ENCODE measurements at places on chromosomes 3 and 15.

DNA sequence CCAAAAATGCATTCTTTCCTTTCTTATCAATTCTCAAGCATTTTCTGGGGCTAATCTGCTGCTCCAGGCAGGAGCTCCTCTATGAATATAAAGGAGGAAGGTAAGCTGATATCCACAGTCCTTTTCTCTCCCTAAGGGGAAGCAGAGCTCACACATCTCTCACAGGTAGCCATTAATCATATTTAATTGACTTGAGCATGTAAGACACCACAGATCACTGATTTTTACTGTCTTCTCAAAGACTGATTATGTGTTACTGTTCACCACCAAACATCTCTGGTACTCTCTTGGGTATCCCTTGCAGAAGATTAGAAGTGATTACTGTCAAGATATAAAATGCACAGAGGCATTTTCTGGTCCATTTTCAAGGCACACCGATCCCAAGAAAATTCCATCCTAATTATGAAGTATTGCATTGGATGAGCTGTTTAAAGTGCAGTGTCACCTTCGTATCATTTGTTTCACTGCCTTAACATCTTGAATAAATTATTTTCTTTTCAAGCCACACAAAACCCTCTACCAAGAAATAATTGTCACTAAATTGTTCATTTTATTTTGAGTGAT, 100.7 kb downstream of the ARPP21 start:
- DNase-seq, result no peak

DNA sequence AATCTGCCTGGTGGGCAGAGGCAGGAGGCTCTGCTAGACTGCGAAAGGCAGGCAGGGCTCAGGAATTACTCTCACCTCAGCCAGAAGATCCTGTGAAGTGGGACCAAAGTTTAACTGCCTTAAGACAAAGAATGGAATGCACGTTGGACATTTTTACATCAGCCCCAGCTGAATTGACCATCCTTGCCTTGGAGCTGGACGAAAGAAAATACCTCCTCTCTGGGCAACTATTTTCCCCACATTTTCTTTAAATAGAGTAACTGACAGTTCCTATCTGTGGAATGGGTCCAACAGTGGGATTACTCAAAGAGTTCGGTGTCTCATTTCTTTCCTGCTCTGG, 28.7 kb downstream of the ARID3B start:
- no peak for DNase-seq

GRCh38 chr3:171116824-171117395, 90.4 kb upstream of the SLC2A2 start:
- DNase-seq, result no peak

DNA sequence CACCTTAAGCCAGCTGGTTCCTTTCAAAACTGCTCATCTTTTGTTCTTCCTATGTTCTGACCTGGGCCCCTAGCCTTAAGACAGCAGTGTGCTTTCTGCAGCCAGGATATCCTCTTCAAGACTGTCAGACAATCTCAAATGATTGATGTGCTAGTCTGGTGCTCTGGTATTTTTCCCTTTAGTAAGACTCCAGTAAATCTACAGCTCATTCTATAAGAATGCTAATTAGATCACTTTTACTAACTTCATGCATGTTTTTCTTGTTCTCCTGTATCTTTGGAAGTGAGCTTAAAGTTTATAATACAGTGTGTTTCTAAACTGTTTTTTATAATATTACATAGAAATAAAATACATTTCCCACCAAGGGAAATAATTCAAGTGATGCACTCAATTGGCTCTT, 220.9 kb upstream of the NANOGP8 start:
- no peak for DNase-seq

DNA sequence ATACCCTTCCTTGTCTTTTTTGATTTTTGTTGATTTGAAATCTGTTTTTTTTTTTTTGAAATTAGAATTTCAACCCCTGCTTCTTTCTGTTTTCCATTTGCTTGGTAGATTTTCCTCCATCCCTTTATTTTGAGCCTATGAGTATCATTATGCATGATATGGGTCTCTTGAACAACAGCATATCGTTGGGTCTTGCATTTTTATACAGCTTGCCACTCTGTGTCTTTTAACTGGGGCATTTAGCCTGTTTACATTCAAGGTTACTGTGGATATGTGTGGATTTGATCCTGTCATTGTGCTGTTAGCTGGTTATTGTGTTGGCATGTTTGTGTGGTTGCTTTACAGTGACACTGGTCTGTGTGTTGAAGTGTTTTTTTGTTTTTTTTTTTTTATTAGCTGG, 99.7 kb upstream of the P3H2 start:
- no peak for DNase-seq

GRCh38 chr15:47717036-47717612, at the start of gene SEMA6D:
TSS of gene SEMA6D (plus strand) at chr15:47717505. CDS start at chr15:47759799, 42,294 bp downstream.
- no peak for DNase-seq

DNA sequence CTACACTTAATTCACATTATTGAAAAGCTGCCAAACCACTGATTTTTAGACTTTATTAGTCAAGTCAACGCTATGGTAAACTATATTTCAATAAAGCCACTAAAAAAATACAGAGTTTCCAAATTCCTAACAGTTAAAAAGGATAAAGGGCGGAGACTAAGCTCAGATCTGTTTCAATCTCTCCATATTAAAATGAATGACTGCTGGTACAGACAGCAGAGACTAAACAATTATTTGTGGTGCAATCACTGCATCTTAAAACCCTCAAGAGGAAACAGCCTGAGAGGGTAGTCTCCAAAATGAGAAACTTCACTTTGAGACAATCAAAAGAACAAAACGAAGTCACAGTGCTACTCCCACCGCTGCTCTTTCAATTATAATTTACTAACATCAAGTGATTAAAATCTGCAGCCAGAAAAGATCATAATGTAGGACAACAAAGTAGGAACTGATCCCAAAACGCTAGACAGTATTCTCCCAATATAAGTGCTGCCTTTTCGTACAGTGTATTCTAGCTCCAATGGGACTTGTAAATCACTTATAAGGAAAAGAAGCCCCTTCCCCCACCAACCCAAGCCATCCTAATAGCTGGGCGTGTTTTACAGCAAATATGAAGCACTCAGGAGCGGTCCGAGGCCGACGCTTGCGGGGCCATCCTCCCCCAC, 1.2 kb downstream of the UBP1 start:
- no peak for DNase-seq

DNA sequence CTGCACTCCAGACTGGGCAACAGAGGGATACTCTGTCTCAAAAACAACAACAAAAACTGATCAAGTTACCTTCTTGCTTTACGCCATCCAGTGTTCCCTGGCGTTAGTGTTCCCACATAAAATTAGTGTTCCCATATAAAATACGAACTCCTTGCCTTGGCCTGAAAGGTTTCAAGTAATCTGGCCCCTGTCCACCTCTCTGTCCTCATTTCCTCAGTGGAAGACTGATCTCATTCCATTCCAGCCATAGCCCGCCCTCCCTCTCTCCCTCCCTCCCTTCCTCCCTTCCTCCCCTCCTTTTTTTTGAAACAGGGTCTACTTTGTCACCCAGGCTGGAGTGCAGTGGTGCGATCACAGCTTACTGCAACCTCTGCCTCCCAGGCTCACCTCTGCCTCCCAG, 2.8 kb upstream of the CAND2 start:
- DNase-seq, result no peak

GRCh38 chr15:70469651-70470555, 293.5 kb downstream of the UACA start:
- DNase-seq, result no peak

- DNase-seq, result no peak
Observed at GRCh38 chr3:123447749-123448517, 957 bp downstream of the ADCY5 start.

DNA sequence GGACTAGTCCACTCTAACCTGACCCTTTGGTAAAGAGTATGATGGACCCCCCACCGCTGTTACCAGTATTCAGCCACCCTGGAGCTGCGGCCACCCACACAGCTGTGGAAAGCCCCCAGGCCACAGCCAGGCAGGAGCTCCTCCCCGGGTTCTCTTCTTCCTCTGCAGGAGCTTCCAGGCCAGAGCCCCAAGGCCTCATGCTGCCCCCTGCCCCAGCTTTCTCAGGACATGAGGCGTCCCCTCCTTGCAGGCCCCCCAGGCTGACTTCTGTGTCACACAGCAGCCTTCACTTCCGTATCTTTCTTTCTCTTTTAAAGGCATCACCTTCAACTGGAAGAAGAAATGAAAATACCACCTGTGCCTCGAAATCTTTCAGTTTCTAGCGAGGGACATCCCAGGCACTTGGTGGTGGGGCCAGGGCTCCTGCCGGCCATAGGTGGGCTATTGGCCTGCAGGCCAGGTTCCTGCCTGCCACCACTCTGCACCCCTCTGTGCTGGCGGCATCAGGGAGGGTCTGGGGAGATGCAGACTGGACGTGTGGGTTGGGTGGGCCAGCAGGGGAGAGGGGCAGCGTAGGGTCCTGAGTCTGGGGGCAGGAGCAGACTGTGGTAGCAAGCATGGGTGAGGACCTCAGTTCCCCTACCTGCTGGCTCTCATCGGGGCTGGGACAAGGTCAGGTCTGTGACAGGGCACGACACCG, 19.9 kb downstream of the KLF13 start:
- DNase-seq, result no peak

- DNase-seq, result no peak
Observed at GRCh38 chr3:57559526-57559925, 3.5 kb downstream of the PDE12 start.

DNA sequence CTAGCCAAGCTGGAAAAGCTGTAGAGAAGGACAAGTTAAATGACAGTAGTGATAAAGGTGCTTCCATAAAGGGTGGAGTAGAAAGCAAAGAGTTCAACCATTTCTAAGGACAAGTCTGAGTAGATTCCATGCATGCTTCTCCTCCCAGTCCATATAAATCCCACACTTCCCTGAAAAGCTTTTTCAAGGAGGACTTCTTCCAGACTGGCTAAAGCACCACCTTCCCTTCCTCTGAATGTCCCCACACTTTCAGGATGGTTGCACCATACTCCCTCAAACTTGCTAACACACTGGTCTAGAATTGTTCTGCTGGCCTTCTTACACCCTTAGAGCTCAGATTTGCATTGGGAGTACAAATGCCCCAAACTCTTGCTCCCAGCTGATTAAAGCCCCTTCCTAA, 40.9 kb downstream of the FBN1 start:
- no peak for DNase-seq

GRCh38 chr15:29130951-29131839, 138.4 kb downstream of the NSMCE3 start:
- no peak for DNase-seq

DNA sequence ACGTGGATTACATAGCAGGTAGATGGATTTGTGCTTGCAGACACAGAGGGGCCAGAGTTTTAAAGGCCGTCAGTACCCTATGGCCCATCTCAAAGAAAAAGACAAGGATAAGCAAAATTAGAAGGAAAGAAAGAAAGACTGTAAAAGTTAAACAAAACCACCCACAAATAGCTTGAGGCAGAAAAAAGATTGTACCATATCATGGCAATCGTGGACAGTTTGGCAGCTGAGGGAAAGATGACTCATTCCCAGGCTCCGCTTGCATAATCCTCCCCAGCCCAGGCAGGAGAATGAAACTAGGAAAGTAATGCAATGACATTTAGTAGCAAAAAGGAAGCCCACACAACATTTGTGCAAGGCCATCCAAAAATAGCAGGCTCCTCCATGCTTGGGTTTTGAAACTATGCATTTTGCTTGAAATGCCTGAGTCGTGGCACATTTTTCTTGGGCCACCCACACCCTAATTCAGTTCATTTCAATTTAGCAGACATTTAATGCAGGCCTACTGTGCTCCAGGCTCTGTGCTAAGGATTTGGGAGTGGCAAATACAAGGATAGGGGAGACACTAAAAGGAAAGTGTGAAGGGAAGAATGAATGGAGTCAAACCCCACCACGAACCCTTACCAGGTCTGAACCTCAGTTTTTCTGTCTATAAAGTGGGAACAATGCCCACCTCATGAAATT, 40.9 kb upstream of the SMAD3 start:
- DNase-seq, result no peak

DNA sequence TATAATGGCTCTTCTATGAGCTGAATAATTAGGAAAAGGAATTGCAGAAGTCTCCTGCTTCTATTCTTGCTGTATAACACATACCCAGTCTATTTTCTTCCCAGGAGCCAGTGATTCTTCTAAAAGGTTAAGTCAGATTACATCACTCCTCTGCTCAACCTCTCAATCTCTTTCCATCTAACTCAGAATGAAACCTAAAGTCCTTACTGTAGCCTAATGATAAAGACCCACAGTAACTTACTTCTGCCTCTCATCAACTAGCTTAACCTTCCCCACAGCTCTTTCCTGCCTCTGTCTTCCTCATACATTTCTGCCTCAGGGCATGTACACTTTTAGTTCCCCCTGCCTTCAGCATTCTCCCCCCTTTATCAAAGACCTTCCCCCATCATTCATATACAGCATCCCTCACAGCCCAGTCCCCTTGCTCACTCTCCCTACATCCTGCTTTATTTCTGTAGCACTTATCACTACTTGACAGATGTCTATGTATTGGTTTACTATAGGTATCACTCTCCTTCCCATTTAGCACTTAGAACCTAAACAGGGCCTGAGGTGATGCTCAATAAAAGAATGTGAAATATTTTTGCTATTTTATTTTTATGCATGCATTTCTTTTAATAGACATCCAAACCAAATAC, 28.5 kb upstream of the CMTM6 start:
- DNase-seq, result no peak

DNA sequence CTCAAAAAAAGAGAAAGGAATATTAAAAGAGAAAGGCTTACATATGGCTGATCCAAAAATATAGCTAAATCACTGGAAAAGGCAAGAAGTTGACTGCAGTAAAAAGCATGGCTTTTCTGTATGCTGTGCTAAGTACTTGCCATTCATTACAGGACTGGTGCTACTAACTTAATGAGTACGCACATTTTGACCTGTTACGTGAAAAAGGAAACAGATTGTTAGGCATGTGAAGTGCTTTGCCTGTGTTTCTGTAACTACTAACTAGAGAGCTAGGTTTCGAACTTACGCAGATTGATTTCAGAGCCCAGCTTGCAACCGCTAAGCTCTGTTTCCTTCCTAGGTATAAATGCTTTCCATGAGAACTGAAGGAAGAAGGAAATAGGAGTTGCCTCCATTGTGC, 2.8 kb downstream of the TRNT1 start:
- no peak for DNase-seq

GRCh38 chr15:65960586-65960985, 91.3 kb downstream of the RAB11A start:
- no peak for DNase-seq

DNA sequence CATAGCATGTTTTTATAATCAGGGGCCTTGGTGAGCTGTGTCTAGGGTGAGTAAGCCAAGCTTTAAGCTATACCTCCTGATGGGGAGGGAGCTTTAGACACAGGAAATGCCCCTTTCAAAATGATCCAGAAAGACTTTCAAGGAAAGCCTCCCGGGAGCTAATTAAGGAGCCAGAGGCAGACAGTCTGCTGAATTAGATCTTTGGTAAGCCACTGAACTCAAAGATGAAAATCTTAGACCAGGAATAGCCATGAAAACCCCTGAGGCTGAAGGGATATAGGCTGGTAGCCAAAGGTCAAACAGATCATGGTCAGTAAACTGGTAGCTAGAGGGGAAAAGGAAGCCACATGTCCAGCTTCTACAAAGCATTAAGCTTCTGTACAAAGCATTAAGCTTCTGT, 42.7 kb upstream of the GAP43 start:
- DNase-seq, result no peak

DNA sequence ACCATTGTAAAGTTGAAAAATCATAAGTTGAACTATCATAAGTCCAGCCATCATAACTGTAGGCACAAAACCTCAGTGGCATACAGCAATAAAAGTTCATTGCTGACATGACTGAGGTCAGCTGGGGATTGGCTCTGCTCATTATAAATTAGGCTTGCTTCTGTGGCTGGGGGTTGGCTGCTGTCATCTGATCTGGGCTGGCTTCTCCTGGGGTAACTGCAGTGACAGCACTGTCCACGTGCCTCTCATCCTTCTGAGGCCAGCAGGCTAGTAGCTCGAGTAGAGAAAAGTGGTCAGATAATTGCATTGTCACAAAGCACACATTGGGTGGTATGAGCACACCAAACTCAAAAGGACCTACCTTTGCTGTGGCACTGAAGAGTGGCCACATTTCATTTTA, 31.3 kb downstream of the CMTM7 start:
- no peak for DNase-seq
